Heart right ventricle (tissue), 16 donors: ENCODE measurements at places on chromosomes 16 and 17. TPM values are rescaled to one million over a fixed set of nuclear protein-coding genes. Genes with fewer than 3 reads are reported as not detected.
A peak's percentile ranks its signal among the peaks of the same experiment; 100 is the strongest.

The MT1M gene
- total RNA-seq, result 3.6 TPM

GRCh38 chr17:71334048-71334751 is 786.6 kb upstream of the SOX9 start:
- no peak for DNase-seq

The DYNLRB2 gene
- 0.71 TPM for total RNA-seq

- no peak for DNase-seq
Measured at GRCh38 chr16:69486724-69487123, 62.3 kb downstream of the CYB5B start.

The WIPF2 gene
- 8.1 TPM for total RNA-seq

- no peak for DNase-seq
Measured at GRCh38 chr16:75379911-75380847, 53.1 kb downstream of the CFDP1 start.

DNA sequence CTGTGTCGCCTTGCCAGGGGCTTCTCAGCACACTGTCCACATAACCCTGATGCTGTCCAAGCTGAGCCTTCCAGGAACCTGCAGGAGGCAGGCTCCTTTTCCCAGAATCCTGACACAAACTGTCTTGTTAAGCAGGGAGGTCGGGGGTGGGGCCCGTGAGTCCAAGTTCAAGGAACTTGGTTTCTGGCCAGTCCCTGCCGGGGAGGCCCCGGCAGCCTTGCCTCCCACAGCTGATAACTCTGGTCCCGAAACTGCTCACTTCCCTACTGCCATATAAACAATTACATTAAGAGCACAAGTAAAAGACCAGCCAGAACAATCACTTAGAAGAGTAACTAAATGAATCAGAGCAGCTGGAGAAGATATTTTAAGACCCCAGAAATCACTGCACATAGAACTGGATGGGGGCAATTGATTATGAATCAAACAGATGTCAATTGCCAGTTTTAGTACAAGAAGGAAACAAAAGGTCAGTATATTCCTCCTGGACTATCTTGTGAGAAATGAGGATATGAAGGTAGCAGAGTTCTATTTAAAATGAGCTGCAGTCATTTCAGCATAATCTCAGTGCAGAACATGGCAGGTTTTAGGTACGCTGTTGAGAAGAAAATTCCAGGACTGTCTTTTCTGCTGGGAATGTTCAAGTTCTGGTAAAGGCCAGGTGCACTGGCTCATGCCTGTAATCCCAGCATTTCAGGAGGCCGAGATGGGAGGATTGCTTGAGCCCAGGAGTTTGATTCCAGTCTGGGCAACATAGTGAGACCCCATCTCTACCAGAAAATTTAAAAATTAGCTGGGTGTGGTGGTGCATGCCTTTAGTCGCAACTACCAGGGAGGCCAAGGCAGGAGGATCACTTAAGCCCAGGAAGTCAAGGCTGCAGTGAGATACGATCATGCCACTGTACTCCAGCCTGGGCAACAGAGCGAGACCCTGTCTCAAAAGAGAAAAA is 169.8 kb downstream of the PITPNC1 start:
- peak; percentile 54 for DNase-seq

- no peak for DNase-seq
Measured at GRCh38 chr16:86289304-86289703, 221.0 kb upstream of the FOXF1 start.

GRCh38 chr17:14919631-14920213 is 345.4 kb downstream of the PMP22 start:
- DNase-seq, result no peak

DNA sequence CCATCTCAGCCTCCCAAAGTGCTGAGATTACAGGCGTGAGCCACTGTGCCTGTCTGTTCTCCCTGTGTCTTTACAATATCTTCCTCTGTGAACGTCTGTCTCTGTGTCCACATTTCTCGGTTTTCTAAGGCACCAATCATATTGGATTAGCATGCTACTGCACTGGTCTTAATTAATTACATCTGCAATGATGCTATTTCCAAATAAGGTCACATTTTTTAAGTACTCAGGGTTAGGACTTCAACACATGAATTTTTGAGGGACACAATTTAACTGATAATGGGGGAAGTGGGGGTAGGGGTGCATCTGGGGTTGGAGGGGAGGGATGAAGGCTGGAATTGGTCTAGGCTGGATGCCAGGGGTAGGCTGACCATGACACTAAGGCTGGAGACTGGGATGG is 102.6 kb downstream of the N4BP1 start:
- DNase-seq, result no peak

GRCh38 chr16:5882087-5882640 is 784.6 kb upstream of the EEF2KMT start:
- DNase-seq, result no peak

GRCh38 chr16:1723450-1724147 is 17.6 kb downstream of the MAPK8IP3 start:
- no peak for DNase-seq

The KRT28 gene
- total RNA-seq, result not detected

- DNase-seq, result no peak
Measured at GRCh38 chr16:67413978-67414911, 2.0 kb downstream of the ZDHHC1 start.

The MBTPS1 gene
- total RNA-seq, result 78.4 TPM

DNA sequence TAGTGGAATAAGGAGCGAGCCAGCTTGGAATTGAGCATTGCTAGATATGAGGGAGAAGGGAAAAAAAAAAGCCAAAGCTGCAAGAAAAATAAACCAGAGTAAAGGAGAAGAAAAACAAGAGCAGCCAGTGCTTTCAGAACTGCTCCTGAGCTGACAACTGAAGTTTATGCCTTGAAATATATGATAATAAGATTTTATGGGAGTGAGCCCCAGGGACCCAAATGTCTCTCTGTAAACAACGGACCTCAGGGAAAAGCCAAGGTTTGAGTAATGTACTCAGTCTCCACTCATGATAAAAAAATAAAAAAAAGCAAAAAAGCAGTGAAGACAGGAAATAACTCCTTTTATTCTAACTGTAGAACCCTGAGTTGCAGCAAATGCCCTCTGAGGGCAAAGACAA is 132.6 kb downstream of the SNX11 start:
- DNase-seq, result no peak
